ENCODE measurements at places on chromosomes 6 and 20.

DNA sequence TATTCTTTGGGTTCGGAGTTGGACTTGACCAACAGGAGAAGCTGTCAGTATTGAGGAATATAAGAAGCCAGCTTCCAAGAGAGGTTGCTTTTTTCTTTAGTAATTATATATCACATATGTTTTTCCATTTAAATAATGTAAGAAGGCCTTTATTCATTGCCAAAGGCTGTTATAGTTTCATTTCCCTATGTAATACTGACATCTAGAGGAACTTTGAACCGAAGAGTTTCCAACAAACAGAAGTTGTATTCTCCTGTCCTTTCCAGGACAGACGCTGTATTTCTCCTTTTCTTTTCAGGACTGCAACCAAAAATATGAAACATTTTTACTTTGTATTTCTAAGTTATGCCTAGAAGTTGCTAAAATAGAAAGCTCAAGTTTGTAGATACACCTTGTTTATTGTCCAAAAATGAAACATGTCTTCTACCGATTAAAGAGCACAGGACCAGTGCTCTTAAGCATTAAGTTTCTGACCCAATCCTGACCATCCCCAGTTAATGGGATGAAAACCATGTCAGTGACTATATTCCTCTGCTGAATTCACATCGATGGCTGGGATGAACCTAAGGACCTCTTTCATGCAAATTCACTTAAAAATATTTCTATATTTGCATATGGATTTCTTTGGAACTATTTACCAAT, 55.1 kb downstream of the MYLK4 start:
- no peak for DNase-seq

DNA sequence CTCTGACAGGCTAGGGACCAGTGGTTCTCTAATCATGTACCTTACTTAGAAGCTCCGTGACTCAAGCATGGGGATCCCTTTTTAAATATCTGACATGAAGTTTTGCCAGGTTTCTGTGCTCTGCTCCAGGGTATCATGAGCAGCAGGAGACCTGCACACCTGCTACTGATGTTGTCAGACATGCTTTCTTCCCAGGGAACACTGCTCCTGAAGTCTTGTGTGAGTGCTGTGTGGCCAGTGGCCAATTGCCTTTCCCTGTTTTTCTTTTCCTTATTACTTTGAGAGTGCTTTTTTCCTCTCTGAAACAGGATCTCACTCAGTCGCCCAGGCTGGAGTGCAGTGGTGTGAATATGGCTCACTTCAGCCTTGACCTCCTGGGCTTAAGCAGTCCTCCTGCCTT, 26.4 kb downstream of the SLX4IP start:
- DNase-seq: no peak

- DNase-seq: no peak
Measured at GRCh38 chr6:42374018-42374669, 77.6 kb downstream of the TRERF1 start.

GRCh38 chr6:43124481-43124880, 46.6 kb upstream of the SRF start:
- DNase-seq: no peak

DNA sequence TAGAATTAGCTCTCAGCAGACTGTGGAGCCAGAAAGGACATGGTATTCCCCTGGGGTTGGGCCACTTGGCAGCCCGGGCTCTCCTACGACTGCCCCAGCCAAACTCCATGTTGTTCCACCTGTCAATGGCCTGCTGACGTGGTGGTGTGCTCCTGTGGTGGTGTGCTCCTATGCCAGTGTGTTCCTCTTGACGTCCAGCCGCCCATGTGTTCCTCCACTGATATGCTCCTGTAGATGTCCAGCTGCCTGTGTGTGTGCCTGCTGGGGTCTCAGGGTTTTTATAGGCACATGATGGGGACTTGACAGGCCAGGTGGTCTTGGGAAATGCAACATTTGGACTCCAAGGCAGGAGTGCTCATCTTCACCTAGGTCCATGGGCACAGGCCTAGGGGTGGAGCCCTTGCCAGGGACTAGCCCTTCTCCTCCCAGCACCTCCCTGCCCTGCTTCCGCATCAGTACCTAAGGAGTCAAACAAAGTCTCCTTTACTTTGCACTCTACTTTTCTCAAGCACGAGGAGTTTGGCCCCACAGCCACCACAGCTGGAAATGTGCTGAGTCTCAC, 133.5 kb downstream of the TINAG start:
- DNase-seq: no peak

GRCh38 chr6:69820438-69820837, 23.6 kb upstream of the LMBRD1 start:
- DNase-seq: no peak

DNA sequence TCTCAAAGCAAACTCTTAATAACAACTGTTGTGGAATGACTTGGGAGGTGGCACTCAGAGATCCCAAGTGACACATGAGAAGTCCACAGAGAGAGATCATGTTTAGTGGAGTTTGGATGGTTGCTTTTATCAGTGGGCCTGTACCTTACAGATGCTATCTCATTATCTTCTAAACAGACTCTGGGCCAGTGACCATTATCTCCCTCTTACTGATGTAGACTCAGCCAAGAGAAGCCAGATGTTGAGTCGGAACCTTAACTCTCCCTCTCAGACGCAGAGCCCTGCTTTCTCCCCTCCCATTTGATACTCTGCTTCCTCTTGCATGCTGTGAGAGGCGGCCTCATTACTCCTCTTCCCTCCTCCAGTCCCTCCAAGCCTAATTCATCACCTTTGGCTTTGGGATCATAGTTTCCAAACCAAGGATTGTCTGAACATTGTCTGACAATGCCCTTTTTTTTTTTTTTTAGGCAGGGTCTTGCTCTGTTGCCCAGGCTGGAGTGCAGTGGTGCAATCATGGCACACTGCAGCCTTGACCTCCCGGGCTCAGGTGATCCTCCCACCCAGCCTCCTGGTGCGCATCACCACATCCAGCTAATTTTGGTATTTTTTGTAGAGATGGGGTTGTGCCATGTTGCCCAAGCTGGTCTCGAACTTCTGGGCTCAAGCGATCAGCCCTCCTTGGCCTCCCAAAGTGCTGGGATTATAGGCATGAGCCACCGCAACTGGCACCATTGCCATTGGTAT, 4.5 kb upstream of the DDR1 start:
- no peak for DNase-seq

DNA sequence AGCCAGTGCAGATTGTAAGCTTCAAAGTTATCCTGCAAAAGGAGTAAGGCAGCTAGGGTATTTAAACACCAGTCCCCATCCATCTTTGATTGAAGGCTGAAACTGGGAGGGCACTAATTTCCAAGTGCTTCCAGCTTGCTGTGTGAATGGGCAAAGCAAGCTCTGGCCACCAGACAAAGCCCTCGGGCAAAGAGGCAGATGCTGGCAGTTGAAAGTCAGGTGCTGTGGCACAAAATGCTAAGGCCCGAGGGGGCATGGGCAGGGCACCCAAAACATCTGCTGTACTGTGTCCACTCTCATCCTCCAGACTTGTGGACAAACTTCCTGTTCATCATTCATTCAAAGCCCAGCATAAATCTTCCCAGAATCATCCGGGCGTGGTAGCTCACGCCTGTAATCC, 62.9 kb downstream of the TRMT6 start:
- DNase-seq: no peak
